ENCODE measurements at places on chromosomes 16 and 17.

DNA sequence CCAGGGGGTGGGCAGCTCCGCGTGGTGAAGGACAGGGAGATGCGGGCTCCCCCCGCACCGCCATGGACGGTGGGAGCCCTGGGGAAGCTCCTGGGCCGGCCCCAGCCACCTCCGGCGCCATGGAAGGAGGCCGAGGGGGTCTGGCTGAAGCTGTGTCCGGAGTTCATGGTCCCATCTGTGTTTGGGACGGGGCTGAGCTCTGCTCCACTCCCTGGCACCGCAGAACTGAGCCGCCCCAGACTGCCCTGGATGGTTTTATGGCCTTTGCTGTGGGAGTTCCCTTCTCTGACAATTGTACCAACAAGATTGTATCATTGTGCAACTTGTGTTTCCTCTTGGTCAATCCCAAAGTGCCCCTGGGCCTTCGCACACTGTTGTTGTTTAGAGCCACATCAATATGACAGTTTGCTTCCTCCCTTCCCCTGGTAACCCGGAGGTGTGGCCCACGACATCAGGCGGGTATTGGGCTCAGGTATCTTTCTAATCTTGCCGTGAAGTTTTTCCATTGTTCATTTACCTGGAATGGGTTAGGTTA, 942 bp downstream of the KRT23 start:
- DNase-seq: no peak

- no peak for DNase-seq
Measured at GRCh38 chr17:81046770-81047359, 11.9 kb downstream of the BAIAP2 start.

DNA sequence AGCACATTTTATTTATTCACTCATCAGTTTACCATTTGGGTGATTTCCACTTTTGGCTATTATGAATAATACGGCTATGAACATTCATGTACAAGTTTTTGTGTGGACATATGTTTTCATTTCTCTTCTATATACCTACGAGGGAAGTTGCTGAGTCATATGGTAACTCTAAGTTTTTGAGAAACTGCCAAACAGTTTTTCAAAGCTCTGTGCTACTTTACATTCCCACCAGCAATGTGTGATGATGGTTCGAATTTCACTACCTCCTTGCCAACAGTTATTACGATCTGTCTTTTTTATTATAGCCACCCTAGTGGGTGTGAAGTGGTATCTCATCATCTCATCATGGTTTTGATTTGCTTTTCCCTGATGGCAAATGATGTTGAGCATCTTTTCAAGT, 63.7 kb upstream of the MRTFB start:
- no peak for DNase-seq

DNA sequence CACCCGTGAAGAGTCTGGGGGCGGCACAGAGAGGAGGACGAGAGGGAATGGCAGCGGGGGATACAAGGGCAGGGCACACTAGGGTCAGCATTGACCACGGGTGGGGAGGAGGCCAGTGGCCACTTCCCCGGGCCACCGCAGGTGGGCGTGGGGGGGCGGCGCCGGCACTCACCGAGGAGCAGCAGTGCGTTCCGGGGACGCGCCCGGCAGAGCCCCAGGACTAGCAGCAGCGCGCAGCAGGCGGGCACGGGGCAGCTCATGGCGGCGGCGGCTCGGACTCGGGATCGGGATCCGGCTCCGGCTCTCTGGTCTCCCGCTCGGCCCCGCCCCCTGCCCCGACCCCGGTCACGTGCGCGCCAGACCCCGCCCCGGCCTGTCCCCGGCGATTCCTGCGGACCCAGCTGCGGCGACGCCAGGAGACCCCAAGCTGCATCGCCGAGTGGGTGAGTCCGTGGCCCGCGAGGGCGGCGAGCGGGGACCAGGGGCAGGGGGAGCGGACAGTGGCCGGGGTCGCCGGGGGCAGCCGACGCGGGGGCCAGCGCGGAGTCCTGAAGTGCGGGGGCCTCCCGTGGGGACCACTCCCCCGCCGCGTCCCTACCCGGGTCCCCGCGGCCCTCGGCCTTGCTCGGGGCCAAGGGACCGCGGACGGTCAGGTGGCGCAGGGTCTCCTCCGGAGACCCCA, at the start of the genes SGSH and SLC26A11:
TSS of gene SGSH (minus strand) at position 280 of the 682 bp plus-strand sequence. CDS start at position 260, 20 bp downstream.
TSS of gene SLC26A11 (plus strand) at position 374 of the 682 bp plus-strand sequence. CDS start 1,134 bp downstream, outside the sequence.
- DNase-seq: peak; percentile 28

DNA sequence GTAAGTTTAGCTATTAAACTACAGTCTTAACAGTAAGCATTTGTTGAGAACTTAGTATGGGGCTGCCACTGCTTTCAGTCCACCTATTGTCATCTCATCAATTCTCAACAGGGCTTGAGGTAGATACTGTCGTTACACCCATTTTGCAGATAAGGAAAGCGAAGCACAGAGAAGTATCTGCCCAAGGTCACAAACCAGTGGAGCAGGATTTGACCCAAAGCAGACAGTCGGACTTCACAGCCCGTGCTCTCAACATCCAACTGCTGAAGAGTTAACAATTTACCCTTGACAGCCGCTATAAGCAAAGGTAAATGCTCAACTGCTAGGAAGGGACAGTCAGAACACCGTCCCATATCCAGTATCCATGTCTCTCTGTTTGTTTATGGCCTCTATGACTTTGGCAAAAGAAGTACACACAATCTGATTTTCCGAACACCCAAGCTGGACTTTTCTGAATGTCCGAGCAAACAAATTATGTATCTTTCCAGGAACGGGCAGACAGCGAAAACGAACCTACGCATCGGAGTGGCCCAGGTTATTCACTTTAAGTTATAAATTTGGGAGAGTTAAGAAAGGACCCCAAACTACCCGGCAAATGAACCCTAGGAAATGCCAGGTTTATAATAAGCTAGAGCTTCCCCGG, 1.2 kb downstream of the SIAH1 start:
- no peak for DNase-seq

DNA sequence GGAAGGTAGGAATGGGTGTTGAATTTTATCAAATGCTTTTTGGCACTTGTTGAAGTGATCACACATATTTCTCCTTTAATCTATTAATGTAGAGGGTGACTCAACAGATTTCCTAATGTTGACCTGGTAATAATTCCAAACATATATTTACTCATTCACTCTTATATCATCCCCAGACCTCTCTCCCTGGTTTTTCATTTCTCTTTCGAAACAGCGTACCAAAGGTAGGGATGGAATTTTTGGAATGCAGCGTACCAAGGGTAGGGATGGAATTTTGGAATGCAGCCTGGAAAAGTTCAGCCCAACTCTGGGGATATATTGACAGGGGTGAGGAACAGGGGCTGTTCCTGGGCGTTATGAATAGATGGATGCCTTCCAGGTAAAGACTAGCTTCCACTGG, 7.3 kb downstream of the KIF18B start:
- no peak for DNase-seq

- DNase-seq: no peak
Measured at GRCh38 chr17:50052822-50053653, 2.9 kb upstream of the ITGA3 start.

- no peak for DNase-seq
Measured at GRCh38 chr16:12613992-12614661, 189.6 kb downstream of the CPPED1 start.

DNA sequence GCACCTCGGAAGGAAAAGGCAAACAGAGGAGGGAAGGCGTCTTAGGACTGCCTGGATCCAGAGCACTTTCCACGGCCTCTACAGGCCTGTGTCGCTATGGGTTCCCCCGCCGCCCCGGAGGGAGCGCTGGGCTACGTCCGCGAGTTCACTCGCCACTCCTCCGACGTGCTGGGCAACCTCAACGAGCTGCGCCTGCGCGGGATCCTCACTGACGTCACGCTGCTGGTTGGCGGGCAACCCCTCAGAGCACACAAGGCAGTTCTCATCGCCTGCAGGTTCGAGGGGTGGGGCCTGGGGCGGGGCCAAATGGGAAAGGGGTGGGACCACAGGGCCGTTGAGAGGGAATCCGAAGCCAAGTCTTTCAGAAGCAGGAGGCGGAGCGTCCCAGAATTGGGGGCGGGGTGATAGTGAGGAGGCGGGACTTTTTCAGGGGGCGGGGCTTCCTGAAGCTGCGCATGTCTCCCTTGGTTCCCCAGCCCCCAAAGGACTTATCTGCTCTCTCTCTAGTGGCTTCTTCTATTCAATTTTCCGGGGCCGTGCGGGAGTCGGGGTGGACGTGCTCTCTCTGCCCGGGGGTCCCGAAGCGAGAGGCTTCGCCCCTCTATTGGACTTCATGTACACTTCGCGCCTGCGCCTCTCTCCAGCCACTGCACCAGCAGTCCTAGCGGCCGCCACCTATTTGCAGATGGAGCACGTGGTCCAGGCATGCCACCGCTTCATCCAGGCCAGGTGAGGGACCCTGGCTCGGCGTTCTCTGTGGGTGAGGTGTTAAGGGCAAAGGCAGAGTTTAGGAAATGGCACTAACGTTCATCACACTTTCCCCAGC, 939 bp downstream of the BCL6B start:
- peak; percentile 90 for DNase-seq

GRCh38 chr17:64183815-64184214, 53.9 kb upstream of the ERN1 start:
- DNase-seq: no peak

- peak; percentile 24 for DNase-seq
Measured at GRCh38 chr16:85055493-85056210, 28.1 kb downstream of the KIAA0513 start.

- no peak for DNase-seq
Measured at GRCh38 chr16:65494080-65494479, 372.2 kb upstream of the CDH11 start.

DNA sequence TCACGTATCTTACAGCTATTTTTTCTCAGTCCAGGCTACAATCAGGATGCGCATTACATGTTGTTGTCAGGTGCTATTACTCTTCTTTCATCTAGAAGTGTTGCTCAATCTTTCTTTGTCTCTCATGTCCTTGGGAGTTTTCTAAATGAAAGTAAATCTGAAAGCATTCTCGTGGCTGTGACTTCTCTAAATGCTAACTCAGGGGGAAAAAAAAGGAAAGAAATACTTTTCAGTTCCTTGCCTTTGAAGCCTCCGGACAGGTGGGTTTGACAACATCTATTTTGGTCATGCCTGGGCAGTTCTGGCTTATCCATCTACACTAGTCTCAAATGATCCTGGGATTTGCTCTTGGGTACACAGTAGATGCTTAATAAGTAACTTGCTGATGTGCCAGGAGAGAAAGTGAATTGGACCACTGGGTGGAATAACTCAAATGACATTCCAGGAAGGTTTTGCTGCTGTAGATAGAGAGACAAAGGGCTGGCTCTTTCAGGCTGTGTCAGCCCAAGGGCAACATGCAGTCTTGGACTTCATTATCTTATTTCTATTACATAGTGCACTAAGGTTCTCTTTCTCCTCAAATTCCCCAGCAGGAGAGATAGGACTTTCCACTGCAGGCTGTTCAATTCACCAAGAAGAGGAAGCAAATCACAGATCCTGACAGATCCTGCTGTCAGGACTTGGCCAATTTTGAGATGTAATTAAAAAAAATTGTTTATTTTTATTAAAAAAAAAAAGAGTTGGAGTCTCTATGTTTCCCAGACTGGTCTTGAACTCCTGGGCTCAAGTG, 63.6 kb upstream of the NFAT5 start:
- no peak for DNase-seq

DNA sequence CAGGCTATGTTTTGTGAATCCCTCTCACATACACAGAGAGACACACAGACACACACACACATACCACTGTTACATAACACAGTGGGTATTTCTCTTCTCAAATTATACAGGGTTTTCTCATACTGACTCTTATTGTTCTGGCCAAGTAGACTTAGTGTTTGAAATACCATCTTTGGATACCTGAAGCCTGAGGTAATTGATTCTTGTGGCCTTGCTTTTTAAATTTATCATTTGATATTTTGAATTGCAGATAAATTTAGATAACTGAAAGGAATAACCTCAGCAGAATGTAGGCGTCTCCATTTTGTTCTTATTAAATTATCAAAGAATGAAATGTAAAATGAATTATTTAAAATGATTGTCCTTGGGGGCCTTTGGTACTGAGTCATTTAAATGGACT, 223.8 kb downstream of the LGALS9B start:
- no peak for DNase-seq

GRCh38 chr16:14013571-14014283, 57.4 kb upstream of the MRTFB start:
- DNase-seq: no peak

- DNase-seq: no peak
Measured at GRCh38 chr16:87533061-87533460, 40.2 kb upstream of the ZCCHC14 start.

- DNase-seq: no peak
Measured at GRCh38 chr17:38447502-38448085, 19.3 kb downstream of the ARHGAP23 start.

GRCh38 chr16:70255574-70255973, 3.8 kb upstream of the EXOSC6 start:
- no peak for DNase-seq

DNA sequence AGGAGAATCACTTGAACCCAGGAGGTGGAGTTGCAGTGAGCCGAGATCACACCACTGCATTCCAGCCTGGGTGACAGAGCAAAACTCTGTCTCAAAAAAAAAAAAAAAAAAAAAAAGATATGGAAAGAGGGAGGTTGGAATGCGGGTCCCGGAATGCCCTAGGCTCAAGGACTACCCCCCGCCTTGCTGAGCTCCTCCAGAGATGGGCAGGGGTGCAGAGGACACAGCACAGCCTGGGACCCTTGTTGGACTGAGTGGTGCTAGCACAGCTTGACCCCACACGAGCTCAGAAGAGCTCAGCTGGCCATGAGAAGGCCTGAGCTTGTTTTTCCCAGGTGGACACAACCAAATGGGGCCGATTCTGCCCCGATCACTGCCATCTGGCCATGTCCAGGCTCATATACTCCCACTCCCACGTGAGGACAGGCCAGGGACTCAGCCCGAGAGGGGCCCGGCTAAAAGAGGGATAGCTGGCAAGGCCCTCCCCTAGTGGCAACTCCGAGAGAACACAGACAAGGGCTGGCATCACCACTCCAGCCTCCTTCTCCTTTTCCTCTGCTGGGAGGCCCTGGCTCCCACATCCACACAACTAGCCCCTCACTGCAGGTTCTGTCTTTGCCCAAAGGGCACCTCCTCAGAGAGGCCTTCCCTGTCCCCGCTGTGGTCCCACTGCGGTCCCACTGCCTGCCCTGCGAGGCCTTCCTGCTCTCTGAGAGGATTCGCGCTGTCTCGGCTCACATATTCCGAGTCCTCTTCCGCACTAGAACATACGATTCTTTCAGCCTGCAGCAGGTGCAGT, 11.0 kb downstream of the SGCA start:
- DNase-seq: no peak

DNA sequence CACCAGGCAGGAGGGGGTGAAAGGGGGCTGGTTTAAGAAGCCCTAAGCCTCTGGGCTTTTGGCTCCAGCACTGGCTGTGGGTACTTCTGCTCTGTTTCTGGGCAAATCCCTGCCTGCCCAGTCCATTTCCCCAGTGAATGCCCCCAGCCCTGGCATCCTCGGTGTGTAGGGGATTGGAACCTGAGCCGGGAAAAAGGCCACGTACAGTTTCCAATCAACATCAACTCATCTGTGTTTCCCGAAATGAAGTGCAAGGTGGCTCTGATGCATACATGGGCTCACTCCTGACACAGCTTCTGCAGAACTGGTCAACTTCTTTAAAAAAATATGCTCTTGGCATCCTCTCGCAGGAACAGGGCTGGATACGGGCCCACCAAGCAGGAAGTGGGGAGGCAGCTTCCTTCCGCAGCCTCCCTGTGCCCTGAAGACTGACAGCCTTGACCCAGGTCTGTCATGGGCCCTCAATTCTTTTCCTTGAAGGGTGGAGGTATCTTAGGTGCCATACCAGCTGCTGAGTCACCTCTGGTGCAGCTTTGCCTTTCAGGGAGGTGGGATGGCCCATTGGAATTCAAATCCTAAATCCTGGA, 73.3 kb downstream of the N4BP1 start:
- no peak for DNase-seq

All from activated CD4-positive, alpha-beta T cell treated with anti-CD3 and anti-CD28 coated beads, Interleukin-2, amount 50 U/mL, for 24 hours (primary cell).